Stimulated activated CD4-positive, alpha-beta T cell treated with anti-CD3 and anti-CD28 coated beads, Interleukin-1b, Interleukin-23, amount 100 ng/mL, for 1 hour (primary cell): ENCODE measurements at places on chromosomes 5 and 9.

DNA sequence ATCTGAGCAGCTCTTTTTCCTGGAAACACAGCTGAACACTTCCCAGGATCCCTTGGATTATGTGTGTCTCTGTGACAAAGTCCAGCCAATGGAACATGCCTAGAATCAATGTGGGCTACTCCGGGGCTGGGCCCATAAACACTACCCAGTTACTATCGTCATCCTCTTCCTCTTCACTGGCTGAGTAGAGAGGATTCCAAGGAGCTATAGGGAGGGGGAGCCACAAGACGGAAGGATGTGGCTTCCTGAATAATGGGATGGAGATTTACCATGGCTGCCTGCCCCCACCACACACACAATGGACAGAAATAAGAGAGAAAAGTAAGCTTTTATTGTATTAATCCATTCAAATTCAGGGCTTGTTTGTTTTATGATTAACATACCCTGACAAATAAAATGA lies 22.1 kb upstream of the TAS2R1 start:
- DNase-seq: no peak

DNA sequence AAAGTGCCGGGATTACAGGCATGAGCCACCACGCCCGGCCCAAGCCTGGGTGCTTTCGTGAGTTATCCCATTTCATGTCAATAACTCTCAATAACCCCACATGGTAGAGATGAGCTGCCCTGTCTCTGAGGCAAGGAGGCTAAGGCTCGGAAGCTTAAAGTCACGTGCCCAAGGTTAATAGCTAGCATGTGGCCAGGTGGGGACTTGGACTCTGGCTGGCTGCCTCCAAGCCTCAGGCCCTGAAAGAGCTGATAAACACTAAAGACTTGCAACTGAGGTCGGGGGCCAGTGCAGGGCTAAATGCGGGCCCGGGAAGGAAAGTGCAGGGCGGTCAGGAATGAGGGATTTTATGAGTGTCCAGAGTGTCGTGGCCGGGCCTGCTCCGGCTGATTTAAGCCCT lies 30.9 kb upstream of the BARHL1 start:
- DNase-seq: no peak

DNA sequence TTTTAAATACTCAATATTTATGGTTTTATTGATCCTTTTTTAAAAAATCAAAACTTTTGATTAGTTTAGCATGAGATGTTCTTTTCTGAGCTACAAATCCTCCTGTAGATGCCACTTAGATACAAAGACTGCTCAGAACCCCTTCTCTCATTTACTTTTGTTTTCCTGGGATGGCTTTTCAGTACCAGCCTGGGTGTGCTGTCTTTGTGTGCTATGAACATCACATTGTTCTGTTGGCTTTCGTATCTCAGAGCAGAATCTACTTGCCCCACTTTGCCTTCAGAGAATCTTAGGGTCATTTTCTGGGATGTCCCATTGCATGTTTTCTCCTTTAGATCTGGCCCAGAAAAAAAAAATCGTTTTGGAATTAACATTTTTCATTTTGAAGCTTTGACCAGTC lies 85.9 kb downstream of the RASGRF2 start:
- DNase-seq: no peak

- no peak for DNase-seq
Observed at GRCh38 chr5:136457390-136458013, 92.2 kb upstream of the TRPC7 start.

- no peak for DNase-seq
Observed at GRCh38 chr5:15774632-15775031, 274.7 kb downstream of the FBXL7 start.

- no peak for DNase-seq
Observed at GRCh38 chr5:102858808-102859207, 103.7 kb downstream of the PAM start.

DNA sequence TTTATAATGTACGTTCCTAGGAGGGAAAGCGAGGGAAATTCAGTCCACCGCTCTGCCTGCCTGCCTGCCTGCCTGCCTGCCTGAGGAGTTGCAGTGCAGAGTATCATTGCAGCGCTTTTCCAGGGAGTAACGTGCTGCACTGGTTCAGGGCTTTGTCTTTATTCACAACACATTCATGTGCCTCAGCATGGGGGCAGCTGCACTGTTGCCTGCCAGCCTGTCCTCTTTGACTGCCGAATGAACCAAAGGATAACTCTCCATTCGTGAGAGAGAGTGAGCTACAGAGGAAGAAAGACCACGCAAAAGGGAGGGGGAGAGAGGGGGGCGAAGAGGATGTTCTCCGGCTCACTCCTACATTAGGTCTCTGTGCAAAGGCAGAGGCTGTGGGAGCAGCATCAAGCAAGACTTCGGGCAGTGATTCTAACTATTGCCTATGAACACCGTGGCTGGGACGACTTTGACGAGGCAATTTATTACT lies 791.2 kb downstream of the MAT2B start:
- no peak for DNase-seq

- no peak for DNase-seq
Observed at GRCh38 chr5:43042176-43042625, 2.1 kb upstream of the ANXA2R start.

DNA sequence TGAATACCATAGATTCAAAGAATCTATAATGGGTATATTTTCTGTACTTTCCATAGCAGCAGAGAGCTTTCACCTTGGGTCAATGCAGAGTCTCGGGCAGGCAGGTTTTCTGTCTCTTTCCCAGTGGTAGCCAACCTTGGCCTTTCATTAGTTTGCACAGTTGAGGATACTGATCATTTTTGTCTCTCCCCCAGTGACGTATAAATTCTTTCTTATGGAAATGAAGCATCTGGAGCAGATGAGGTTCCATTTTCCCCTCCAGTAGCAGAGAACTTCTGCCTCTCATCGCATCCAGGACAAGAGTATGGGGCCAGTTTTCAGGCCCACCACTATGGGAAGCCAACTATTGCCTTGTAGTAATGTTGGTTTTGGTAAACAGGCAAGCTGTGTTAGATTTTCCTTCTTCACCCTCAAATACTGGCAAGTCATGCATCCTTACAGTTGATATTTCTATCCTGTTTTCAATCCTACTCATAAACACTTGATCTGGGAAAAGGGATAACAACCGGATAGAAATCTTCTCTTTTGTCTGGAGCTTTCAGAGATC lies 845.2 kb upstream of the CDH18 start:
- DNase-seq: no peak

- no peak for DNase-seq
Observed at GRCh38 chr9:100088202-100088601, 10.6 kb downstream of the ERP44 start.

- DNase-seq: no peak
Observed at GRCh38 chr5:2177244-2177643, 294.5 kb upstream of the IRX4 start.

- DNase-seq: no peak
Observed at GRCh38 chr5:107464416-107464815, 206.3 kb downstream of the EFNA5 start.

DNA sequence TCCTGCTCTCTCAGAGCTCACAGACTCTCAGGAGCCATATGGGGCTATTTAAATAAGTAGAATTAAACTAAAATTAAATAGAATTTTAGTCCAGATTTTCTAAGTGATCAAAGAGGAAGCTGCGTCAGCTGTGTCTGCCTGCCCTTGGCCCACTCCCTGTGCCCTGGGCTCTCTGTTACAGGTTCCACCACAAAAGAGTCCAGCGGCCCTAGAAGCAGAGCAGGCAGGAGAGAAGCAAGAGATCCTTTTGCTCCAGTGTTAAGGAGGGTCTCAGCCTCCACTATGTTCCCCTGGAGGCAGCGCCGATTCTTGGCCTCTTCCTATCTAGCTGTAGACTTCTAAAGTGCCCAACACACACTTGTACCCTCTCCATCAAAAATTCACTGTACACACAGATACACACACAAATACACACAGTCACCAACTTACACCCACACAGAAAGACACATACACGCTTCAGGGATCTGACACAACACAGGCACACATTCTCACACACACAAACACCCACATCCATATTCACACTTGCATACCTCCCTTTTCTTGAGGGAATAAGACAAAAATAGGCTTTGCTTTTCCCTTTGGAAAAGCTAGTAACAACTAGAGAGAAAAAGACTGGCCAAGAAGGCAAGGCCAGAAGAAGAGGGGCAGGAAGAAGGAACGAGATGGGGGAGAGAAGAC lies 5.5 kb upstream of the TNIP1 start:
- DNase-seq: no peak

- no peak for DNase-seq
Observed at GRCh38 chr5:56658972-56659371, 156.4 kb upstream of the MAP3K1 start.

DNA sequence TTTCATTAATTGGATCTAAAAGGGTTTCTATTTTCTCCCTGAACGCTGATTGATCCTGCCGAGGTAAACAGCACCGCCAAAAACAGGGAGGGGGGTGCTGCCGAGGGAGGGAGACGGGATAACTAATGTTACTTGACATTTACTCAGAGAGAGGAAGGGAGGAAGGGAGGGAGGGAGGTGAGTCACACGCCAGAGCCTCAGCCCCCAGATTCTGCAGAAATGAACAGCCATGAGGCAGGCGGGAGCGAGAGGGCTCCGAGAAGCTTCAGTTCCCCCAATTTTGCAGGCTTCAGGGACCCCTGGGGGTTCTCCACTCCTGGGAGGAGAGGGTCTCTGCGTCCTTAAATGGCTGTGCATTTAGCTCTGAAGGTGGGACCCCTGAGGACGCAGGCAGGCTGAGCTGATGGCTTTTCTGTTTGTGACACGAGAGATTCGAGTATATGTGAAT lies 59.1 kb upstream of the IER5L start:
- peak; percentile 37 for DNase-seq

GRCh38 chr5:176887252-176887849 lies 11.8 kb downstream of the HK3 start:
- DNase-seq: no peak

GRCh38 chr9:90966480-90967144 lies 165.0 kb downstream of the SYK start:
- no peak for DNase-seq

- DNase-seq: no peak
Observed at GRCh38 chr9:113205861-113206260, 15.2 kb downstream of the FKBP15 start.

- DNase-seq: no peak
Observed at GRCh38 chr9:23464275-23464674, 361.8 kb downstream of the ELAVL2 start.

- no peak for DNase-seq
Observed at GRCh38 chr5:31255041-31255440, 61.6 kb downstream of the CDH6 start.

- DNase-seq: no peak
Observed at GRCh38 chr5:128904805-128905567, 60.3 kb upstream of the SLC27A6 start.

DNA sequence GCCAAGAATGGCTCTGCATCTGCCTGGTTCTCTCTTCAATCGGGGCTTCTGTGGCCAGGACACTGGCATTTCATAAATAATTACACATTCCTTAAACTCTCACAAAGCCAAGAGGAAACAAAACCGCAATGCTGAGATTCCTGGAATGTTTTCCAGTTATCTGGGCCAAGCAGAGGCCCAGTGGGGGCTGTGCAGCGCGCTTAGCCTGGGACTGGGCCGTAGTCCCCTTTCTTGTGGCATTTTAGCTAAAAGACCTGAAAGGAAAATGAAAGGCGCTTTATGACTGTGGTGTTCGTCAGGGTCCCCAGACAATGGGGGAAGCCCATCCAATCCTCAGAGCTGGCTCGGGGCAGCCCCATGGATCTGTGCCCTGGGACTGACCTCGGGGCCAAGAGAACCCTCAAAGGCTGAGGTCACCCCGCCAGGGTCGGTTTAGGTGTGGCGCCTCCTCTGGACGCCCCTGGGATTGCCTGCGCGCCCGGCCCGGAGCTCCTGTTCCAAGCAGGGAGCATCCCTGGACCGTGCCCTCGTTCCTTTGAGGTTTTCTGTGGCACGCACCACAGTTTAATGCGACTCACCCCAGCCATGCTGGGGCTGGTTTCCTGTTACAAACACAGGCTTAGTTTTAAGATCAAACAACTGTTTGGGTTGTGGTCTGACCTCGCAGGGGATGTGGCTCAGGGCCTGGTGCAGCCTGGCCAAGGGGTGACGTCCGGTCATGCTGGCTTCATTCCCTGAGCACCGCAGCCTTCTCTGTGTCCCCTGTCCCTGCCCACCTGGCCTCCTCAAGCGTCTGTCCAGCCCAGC lies 51.5 kb upstream of the NKD2 start:
- no peak for DNase-seq

DNA sequence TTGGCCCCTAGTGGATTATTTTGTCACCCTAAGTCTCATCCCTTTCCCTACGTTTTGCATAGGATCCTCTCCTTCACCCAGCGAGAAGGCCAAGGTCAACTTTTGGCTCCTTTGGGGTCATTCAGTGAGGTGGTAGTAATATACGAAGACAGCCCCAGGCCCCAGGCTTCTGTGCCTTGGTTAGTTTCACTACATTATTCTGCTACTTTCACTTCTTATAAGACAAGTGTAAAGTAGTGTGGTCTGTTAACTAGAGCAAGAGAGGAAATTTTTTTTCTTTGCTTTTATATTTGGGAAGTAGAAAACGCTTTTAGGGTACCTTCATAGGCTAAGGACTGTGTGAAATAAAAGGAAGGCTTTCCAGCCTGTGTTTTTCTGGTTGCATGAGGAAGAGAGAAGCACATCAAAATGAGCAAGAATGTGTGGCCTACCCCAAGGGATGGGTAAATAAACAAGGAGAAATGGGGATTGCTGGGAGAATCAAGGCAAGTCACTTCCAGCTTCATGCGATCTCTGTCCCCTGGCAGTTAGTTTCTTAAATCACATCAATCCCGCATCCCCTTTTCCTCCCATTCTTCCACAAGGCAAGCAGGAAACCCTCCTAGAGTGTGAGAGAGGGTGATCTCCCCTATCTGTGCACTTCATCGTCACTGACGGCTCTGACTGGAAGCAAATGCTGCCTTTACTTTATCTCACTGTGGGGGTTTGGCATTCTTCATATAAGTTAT lies 677.0 kb upstream of the WWC1 start:
- no peak for DNase-seq

- no peak for DNase-seq
Observed at GRCh38 chr9:32589083-32589723, 16.2 kb upstream of the NDUFB6 start.

GRCh38 chr9:136808075-136808805 lies 492 bp downstream of the RABL6 start:
- peak; percentile 12 for DNase-seq

- DNase-seq: no peak
Observed at GRCh38 chr5:136039202-136039601, 10.4 kb downstream of the TGFBI start.

GRCh38 chr5:126233256-126233655 lies 190.0 kb upstream of the GRAMD2B start:
- no peak for DNase-seq

- DNase-seq: no peak
Observed at GRCh38 chr5:88404405-88404804, 135.8 kb upstream of the TMEM161B start.

DNA sequence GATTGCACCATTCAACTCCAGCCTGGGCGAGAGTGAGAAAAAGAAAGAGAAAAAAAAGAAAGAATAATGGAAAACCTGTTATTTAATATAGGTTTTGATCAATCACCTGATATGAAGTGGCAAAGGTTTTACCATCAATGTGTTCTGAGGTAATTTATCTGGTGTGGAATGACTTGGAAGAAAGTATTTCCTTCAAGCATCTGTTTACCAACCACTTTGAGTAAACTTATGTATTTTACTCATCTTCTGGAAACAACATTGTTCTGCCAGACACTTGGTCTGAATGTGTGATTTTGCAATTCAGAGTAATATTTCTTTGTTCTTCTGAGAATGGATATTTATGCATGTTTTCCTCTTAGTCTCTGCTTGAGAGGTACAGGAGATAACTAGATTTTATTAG lies 24.3 kb downstream of the KIF2A start:
- DNase-seq: no peak
